ENCODE measurements at places on chromosomes 5 and 9.

- DNase-seq: peak; percentile 69
Observed at GRCh38 chr9:137176302-137177182, 4.7 kb upstream of the TMEM210 start.

GRCh38 chr9:128555180-128555721 is 2.9 kb downstream of the SPTAN1 start:
- DNase-seq: no peak

DNA sequence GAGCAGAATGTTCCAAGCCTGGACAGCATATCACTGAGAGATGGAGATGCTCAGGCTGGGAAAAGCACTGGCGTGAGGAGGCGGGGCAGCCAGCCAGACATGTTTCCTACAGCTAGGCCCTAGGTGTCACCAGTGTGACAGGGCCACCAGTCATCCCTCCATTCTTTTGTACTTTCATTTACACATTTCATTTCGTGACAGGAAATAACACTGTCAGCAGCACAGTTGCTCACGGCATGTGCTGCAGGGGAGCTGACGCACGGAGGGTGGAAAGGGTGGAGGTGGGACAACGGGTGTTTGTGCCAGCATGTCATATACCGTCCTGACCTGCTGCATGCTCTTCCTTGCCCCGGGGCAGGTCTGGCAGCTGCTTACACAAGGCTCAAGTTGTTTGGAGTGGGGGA is 14.8 kb upstream of the CEMIP2 start:
- peak; percentile 39 for DNase-seq

DNA sequence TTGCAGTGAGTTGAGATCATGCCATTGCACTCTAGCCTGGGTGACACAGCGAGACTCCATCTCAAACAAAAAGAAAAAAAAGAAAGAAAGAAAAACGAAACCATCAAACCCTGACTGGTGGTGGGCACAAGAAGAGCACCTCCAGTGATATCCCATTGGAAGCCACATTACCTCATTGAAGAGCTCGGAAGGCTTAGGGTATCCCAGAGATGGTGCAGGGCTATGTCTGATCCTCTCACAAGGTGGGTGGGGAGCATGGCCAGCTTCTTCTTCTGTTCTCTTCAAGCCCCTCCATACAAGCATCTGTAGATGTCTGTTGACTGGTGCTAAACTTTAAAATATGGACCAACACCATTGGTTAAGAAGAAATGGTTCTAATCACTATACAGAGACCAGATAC is 45.8 kb downstream of the GAS1 start:
- no peak for DNase-seq

GRCh38 chr9:77561331-77562018 is 86.6 kb downstream of the GNA14 start:
- no peak for DNase-seq

DNA sequence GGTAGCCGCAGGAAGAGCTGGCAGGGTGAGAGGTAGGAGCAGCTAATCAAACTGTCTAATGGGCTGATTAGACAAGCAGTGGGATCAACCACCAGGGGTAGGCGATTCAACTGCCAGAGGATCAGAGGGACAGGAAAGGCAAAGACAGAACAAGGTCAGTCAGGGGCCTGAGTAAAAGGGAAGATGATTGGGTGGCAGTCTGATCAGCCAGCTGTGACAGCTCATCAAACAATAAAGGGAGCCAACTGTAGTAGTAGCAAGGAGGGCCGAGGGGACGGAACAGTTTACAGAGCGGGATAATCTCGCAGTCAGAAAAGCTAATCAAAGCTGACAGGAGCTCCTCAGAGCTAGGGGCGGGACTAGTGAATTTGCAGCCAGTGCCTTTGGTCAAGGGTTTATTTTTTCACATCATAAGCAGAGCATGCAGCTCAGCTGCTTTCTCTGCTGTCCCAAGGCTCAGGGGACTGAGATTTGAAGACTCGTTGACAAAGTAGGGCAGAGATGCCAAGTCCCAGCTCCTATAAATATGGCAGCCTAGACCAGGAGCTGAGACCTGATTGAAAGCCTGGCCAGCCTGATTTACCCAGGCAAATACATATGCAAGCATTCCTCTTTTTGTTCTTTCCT is 418.2 kb downstream of the GABRG2 start:
- DNase-seq: peak; percentile 87

DNA sequence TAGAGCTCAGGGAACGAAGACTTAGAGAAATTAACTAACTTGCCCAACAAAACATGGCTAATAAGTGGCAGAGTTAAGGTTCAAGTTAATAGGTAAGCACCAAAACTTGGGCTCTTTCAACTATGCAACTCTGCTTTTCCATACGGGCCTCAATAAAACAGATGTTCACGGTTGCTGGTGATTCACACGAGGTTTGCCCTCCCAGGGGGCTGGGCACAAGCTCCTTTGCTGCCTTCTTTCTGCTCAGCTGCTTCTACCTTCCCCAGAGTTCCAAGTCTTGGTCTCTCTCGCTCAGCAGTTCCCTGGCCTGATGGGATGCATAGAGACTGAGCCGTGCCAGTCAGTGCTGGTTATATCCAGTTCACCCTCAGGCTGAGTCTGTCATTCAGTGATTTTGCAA is 217.9 kb downstream of the SREK1 start:
- DNase-seq: no peak

GRCh38 chr5:172444110-172444510 is 10.2 kb downstream of the SH3PXD2B start:
- no peak for DNase-seq

- no peak for DNase-seq
Observed at GRCh38 chr5:125402787-125403186, 656.3 kb upstream of the ZNF608 start.

DNA sequence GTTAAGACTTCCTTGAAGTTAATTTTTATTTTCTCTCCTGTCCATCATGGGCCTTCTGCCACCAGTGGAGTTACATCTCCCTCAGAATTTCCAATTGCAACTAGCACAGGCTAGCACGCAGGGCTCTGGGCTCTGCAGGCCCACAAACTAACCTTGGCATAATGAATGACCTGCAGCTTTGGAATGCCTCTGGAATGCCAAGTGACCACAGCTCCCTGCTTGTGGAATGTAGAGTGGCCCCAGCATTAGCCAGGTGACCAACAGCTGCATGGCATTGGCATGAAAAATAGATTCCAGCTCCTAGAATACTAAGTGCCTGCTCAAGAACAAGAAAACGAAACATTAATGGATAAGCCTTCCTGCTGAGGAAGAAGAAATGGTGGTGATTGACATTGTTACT is 726.1 kb downstream of the BRINP1 start:
- no peak for DNase-seq

DNA sequence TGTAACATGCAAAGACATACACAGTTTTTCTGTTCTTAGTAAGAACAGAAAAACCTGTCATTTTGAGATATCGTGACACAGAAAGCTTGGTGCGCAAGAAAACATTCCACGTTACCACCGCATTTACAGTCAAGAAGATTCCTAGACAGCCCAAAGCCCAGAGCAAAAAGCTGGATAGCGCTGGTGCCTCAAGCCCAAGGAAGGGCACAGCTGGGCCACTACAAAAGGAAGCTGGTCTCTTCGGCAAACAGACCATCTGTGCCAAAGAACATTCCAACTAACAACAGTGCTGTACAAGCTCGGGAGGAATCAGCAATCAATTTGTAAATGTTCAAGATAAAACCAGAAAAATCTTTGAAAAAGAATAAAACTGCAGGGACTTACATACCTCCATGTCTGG is 31.0 kb downstream of the PSMB7 start:
- DNase-seq: no peak

DNA sequence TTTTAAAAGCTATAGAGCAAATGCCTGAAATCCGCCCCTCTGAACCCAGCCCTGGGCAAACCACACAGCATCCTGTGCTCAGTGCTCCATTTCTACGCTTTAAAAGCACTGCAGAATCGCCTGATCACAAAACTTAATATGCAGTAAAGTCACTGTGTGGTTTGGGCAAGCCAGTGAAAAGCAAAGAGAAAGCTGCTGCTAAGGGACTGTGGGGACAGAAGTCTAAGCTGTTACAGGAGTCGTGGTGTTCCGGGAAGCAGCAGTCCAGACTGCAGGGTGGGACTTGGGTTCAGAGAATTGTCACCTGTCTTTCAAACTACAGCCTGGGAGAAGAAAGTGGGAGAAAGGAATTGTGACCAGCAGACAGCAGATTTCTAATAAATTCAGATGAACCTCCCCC is 8.2 kb downstream of the RAPGEF1 start:
- no peak for DNase-seq

GRCh38 chr5:112141582-112141981 is 277.5 kb downstream of the EPB41L4A start:
- no peak for DNase-seq

GRCh38 chr5:109496112-109496511 is 86.3 kb upstream of the PJA2 start:
- DNase-seq: no peak

GRCh38 chr5:7192016-7192415 is 203.9 kb upstream of the ADCY2 start:
- no peak for DNase-seq

GRCh38 chr9:126373241-126373640 is 46.6 kb downstream of the MVB12B start:
- no peak for DNase-seq

DNA sequence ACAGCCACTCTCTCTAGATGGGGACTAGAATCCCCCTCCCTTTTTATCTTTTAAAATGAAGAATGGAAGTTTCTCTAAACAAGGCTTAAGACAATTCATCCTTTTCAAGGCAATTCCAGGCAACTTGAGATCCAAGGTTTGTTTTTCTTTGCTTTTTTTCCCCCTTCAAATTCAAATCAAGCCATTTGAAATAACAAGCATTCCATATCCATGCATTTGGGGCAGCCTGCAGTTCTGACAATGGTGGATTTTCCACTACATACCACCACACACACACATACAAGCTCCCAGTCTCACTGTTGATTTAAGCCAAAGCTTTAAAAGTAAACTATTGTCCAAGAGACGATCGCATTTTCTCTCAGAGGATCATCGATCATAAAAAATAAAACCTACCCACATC is 424 bp downstream of the INSYN2B start:
- DNase-seq: no peak

GRCh38 chr9:89165880-89166279 is 12.7 kb downstream of the SHC3 start:
- DNase-seq: no peak

DNA sequence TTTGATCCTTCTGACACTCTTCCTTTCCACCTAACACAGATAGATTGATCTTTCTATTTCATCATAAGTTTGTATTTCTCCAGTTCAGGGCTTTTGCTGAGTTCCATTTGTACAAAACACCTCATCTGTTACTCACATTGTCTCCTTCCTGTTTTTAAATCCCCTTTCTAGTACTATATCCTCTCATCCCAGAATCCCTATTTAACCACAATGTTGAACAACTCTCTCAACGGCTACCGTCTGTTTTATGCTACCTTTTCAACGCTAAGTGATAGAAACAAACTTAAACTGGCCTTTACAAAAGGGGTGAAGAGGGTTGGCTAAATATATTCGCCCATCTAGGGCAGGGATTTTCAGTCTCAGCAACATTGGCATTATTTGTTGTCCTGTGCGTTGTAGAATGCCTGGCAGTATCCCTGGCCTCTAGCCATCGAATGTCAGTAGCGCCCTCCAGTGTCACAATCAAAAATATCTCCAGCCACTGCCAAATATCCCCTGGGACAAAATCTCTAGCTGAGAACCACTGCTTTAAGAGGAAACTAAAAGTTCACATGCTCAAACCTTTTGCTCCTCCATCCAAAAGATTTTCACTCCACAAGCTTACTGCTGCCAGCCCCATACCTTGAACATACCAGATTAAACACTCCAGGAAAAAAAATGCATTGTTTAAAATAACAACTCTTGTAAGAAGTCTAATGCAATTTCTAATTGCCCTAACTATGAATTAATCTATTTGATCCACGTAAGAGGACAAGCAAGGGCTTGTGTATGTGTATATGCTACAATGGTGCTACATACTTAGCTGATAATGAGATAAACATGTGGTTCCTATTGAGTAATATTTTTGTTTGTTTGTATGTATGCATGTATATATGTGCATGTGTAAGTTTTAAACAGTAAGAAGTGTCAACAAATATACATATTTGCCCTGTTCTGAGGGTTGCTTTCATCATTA is 344.0 kb downstream of the PTPRD start:
- no peak for DNase-seq

DNA sequence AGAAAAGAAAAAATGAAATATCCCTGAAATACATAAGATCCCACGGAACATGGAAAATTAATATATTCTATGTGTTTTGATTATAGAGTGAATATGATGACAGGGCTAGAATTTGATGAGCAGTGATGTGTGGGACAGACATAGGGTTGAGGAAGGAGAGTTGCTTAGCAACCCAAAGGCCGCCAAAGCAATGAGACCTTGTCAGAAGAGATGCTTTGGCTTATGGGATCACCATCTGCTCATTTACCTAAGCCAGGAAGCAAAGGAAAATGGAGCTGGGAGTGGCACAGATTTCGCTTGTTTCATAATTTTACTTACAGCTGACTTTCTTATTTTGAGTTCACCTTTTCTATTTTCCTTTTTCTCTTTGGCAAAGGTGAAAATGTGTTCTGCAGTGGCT is 20.9 kb upstream of the HAPLN1 start:
- no peak for DNase-seq

- DNase-seq: no peak
Observed at GRCh38 chr5:59745415-59745863, 148.1 kb downstream of the PDE4D start.

DNA sequence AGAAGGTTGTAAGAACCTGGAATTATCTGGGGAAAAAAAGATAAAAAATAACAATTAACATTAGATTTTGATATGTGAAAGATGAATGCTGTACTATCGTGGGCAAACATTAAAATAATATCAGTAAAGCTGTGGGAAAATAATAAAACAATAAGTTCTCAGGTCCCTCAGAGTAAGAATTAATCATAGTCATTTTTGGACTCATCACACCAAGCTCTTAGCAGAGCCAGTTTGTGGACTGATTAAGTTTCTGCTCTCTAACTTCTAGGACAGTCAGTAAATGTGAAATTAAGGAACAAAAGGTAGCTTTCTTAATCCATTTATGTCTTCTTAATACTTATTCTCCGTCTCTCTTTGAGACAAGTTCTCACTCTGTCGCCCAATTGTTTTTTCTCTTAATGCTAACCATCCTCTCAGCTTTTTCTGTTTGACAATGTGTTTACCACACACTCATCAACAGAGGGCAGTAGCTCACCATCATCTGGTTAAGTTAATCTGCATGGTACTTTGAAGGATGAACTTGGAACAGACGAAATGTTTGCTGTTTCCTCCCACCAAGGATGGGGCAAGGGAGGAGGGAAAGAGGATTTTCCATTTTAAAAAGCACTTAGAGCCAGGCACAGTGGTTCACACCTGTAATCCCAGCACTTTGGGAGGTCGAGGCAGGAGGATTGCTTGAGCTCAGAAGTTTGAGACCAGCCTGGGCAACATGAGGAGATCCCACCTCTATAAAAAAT is 5.3 kb upstream of the ACO1 start:
- DNase-seq: peak; percentile 59

Data from BE2C (cell line).